NB4 (cell line): ENCODE measurements at places on chromosomes 1 and 21.

DNA sequence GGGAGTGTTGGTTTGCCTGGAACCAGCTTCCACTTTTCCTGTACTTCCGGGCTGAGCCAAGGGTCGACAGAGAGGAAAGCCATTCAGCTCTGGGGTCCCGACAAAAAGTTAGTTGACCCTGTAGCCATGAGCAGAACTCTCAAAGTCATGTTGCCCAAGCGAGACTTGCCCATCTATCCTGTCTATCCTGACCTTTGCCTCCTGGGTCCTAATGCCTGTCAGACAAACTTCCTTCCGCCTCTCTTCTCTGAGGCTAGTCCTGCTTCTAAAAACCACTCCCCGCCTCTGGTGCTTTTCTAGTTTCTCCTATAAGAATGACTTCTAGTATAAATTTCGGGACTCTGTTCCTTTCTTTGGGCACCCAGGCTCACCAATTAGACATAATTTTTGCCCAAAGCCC lies 7.7 kb upstream of the PCP4L1 start:
- no peak for DNase-seq

DNA sequence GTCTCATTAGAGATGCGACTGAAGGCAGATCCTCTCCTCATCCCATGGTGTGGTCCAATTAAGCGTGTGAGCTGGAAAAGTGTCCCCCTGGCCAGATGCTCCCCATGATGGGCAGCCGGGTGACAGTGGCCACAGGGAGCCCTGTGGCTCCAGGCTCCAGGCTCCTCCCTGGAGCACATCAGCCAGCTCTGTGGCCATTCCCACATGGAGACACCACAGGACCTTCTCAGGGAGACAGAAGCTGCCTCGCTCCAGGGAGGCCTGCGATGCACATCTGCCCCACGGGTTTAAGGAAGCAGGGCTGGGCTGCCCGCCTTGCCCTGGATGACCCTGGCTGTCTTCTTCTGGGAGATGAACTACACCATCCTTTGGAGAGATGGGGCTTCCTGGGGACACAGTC lies 99.9 kb upstream of the TLR5 start:
- no peak for DNase-seq

DNA sequence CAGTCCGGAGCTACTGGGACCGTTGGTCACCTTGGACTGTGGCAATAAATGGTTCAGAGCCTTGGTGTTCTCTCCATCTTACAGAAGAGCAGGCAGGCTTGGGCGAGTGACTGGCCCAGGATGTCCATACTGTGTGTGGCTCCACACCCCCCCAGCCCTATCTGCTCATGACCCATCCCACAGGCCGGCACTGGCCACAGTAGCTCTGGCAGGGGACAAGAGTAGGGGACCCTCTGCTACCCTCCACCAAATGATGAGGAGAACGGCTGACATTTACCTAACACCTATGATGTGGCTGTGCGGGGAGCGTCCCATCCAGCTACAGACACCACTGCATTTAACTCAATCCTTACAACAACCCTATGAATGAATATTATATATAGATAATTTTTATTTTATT lies 13.3 kb downstream of the LDLRAD2 start:
- DNase-seq = no peak

GRCh38 chr1:7636795-7637526 lies 134.1 kb upstream of the VAMP3 start:
- no peak for DNase-seq

DNA sequence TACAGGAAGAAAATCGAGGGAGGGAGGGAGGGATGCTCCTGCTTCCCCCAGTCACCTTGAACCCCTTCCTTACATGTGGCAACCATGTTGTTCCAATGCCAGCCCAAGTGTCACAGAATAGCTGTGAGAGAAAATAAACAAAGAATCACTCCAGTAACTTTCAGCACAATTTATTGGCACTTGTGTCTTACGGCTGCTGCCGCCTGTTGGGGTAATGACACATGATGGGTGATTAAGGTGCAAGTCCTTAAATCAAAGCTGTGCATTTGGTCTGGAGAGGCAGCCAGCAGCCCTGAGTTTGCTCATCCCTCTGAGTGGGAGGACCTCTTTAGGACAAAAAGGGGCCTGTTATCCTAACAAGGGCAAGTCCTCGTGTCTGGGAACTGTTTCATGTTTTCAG lies 377.7 kb downstream of the PCP4 start:
- DNase-seq = no peak

- DNase-seq = no peak
Observed at GRCh38 chr1:36753451-36753850, 270.7 kb upstream of the CSF3R start.

DNA sequence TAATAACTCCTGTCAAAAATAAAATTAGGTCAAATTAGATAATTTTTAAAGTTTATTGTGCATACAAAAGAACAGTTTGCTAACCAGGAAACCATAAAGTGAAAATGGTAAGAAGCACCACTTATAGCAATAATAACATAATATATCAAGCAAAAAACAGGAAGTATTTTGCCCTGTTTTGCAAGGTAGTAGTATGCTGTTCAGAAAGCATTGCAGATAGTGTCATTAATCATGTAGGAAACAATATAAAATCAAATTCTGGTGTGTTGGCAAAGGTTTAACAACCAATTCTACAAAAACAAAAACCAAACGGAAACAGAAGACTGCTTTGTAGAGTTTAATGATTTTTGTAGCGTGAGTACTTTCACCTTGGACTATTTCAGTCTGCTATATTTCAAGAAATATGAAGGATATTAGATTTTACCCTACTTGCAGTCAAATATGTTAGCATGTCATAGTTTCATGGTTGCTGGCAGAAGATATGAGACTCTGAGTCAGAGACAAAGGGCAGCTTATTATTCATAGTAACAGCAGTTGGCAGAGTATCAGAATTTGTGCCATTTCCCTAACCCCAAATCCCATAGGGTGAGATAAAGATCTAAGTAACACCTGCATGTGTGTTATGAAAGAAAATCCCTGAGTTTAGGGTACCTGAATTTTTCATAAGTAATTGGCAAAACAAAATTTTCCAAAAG lies 729.0 kb upstream of the BRINP3 start:
- no peak for DNase-seq

DNA sequence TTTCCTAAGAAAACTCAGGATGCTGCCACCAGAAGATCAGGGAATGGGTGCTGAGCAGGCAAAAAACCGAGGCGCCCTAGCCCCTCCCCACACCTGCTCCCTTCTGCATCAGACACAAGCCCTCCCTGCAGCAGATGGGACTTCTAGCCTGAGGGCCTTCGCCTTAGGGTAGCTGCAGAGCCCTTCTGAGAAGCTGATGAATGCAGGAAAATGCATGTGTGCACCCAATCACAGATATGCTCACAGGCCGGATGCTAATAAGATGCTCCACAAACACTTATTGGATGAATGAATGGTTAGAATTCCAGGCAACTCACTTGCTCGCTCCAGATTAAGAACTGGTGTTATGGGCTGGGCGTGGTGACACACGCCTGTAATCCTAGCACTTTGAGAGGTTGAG lies 6.8 kb upstream of the C1orf210 start:
- no peak for DNase-seq

- no peak for DNase-seq
Observed at GRCh38 chr1:7869136-7869920, 16.5 kb upstream of the UTS2 start.

DNA sequence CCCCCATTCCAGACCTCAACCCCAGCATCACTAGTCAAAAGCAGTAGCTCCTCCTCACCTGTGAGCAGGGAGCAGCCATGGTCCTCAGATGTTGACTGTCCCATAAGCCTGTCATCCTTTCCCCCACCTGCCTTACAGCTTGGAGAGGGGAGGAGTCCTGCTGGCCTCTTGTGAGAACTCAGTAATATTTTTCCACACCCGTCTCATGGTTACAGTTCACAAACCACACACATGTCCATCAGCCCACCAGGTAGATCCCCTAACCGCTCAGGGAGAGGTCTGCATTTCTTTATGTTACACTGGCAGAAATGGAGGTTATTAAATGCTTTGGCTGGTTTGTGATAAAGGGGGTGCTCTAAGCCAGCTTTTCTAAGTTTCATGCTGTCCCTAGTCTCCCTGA lies 26.3 kb upstream of the POU3F1 start:
- no peak for DNase-seq

DNA sequence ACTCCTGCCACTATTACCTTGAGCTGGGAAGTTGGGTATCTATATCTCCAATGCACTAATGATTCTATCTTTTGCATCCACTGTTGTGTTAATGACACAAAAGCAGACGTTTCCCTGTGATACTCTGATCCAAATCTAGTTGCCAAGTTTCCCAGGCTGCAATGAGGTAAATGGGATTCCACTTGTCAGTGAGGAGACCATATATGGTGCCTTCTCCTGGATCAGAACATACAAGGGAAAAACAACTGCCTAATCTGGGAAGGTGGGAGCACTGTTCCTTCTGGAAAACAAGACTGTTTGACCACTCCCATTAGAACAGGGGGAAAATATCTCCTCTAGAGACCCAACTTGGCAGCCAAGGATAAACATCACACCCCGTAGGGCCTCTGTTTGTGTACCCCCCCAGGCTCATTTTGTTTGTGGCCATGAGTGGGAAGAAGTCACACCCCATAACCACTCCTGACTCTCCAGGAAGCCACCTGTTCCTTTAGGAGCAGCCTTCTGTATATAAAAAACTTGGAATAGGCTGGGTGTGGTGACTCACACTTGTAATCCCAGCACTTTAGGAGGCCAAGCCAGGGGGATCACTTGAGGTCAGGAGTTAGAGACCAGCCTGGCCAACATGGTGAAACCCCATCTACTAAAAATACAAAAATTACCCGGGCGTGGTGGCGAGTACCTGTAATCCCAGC lies 28.5 kb upstream of the SLC6A9 start:
- DNase-seq = no peak

- no peak for DNase-seq
Observed at GRCh38 chr1:239982762-239983161, 108.9 kb upstream of the FMN2 start.

DNA sequence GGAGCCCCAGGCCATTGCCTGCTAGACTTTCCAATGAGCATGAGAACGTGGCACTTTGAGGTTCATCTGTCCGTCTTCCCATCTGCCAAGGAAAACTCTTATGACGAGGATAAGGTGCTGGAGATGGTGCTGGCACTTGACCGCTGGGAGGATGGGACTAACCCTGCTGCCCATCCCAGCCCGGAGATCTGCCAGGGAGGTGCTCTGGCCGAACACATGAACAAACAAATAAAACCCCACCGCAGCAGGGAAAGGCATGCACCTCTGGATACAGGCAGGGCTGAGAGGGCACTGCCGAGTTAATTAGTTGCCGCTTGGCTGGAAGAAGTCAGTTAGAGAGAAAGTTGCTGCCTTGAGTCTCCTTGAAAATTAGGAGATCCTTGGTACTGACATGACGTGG lies 308.4 kb downstream of the AJAP1 start:
- no peak for DNase-seq

DNA sequence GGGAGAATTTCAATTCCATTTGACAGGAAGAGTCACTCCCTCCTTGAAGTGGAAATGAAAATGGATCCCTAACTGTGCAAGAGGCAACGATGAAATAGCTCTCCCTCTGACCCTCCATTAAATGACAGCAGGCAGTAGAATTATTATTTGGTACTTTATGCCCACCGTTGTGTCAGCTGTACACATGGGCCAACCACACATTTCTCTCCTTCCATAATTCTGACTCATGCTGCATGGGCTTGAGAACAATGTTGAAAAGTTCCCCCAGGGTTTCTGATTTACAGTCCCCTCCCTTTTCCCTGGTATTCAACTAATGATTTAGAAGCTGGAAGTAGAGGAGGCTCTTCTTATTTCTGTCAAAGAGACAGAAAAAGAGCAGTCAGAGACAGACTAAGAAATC lies 103.5 kb downstream of the RGS7 start:
- DNase-seq = no peak
